ENCODE measurements at places on chromosomes 16 and 17. TPM values are rescaled to one million over a fixed set of nuclear protein-coding genes. Genes with fewer than 3 reads are reported as not detected.

The ACSM3 gene
- polyA plus RNA-seq: 73.2 TPM

The BANP gene
- 26.6 TPM for polyA plus RNA-seq

The IL17C gene
- polyA plus RNA-seq: 0.10 TPM

The MT1A gene
- polyA plus RNA-seq: not detected

The CX3CL1 gene
- 9.5 TPM for polyA plus RNA-seq

The KCNH4 gene
- not detected for polyA plus RNA-seq

The RTN4RL1 gene
- polyA plus RNA-seq: 0.44 TPM

Data from right lung (tissue), 10 donors.